ENCODE measurements at places on chromosomes 11 and 22.
A peak's percentile ranks its signal among the peaks of the same experiment; 100 is the strongest.

DNA sequence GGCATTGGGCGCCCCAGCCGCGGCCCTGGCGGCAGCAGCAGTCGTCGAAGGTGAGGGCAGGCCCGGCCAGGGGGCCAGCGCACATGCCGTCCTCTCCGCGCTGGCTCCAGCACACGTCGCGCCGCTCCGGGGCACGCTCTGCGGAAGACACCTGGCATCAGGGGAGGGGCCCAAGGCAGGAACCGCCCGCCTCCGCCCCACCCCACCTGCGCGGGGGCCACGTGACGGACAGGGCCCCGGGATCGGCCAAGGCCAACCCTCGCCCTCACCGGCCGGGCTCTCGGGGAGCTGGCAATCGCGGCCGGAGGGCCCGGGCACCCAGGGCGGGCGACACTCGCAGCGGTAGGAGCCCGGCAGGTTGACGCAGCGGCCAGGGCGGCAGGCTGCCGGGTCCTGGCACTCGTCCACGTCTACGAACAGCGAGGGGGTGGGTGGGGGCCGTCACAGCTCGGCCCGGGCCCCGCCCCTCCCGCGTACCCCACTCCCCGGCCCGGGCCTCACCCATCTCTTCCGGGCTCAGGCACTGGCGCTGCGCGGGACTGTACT lies 14.9 kb downstream of the SCYL1 start:
- DNase-seq, result no peak

GRCh38 chr11:6636480-6636879 lies 17.3 kb upstream of the TPP1 start:
- DNase-seq, result no peak

- DNase-seq, result peak; percentile 73
These were observed 35.8 kb upstream of the MYRF start for GRCh38 chr11:61716478-61717285.

- no peak for DNase-seq
These were observed 74.0 kb upstream of the RAB1B start for GRCh38 chr11:66194391-66194790.

DNA sequence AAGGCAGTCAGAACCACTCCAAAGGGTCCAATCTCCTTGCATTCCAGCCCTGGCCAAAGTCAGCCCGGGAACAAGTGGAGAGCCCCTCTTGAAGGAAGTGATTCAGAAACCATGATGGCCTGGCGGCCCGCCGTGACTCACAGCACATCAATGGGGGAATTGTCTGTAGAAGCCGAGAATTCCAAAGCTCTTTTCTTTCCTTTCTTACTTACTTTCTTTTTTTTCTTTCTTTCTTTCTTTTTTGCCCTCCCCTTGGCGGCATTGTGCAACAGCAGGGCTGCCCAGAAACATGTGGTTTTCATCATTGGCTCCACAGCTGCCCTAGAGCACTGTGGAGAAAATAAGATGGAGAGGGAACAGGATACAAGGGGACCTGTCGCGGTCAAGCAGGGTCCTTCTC lies 140.2 kb upstream of the TIMP3 start:
- peak; percentile 40 for DNase-seq

GRCh38 chr11:128399251-128400121 lies 187.9 kb downstream of the ETS1 start:
- peak; percentile 79 for DNase-seq

- no peak for DNase-seq
These were observed 417.8 kb downstream of the MIAT start for GRCh38 chr22:27075028-27075678.

DNA sequence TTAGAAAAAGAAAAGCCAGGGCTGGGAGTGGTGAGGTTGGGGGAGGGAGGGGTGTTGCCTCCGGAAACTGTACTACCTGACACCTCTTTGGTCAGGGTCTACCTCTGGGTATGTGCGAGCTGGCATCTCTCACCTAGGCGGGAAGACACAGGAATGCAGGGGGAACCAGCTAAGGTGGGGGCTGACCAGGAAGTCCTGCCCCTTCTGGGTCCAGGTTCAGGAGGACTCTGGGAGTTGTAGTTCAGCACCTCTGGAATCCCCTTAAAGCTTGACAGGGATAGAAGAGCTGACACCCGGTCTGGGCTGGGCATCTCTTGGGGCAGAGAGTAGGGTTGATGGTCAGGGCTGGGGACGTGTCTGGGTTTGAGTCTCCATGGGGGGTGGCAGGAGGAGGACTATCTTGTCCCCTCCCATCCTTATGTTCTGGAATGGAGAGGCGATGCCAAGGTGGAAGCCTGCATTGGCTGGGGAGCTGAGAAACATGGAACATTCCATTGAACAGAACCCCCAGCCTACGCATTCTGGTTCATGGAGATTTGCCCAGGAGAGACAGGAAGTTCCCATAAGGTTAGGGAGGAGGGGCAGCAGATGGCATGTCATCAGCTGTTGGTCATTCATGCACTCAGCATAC lies 2.1 kb upstream of the KIAA1671 start:
- no peak for DNase-seq

DNA sequence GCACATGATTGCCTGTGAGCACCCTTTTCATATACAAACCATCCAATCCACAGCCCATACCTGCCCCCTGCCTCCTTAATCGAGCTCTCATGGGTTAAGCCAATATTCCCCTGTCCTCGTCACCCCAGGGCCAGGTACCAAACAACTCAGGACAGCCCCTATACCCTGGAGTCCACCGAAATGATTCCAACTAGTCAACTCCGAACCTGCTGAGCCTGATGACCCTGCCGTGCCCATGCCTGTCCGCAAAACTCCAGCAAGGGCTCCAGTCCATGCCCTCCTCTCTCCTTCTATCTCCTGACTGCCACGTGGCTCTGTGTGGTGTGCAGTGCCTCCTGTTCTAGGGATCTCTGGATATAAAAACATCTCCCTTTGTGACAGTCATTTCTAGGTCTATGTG lies 35.5 kb upstream of the SYT13 start:
- DNase-seq, result no peak

- no peak for DNase-seq
These were observed 588.2 kb downstream of the BRD1 start for GRCh38 chr22:49239264-49240015.

- DNase-seq, result no peak
These were observed 31.1 kb upstream of the PRSS23 start for GRCh38 chr11:86769219-86769618.

DNA sequence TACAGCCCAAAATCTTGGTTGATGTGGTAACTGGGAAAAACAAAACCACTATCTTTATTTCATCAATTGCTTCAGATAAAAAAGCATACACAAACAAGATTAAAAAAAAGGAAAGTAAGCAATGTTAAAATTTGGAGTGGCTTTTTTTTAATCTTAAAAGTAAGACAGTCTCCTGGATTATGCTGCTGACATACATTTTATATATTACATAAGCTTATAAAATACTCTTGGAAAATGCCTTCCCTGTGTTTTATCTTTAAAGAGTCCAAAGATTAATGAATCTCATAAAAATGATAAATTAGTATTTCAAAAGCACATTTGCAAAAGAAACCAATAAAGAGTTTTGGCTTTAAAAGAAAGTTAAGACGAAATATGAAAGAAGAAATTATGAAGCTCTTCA lies 132.7 kb downstream of the DLG2 start:
- DNase-seq, result no peak

DNA sequence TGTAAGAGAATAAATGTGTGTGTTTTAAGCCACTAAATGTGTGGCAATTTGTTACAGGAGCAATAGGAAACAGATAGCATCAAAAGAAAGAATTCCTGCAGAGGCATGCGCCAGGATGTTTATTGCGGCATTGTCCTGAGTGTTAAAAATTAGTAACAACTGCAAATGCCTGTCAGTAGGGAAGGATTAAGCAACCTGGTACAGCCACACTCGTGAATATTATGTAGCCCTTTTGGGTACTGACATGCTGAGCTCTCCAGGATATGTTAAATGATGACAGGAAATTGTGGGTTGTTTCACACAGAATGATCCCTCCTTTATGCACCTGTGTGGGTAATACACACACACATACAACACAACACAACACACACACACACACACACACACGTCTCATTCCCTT lies 69.7 kb upstream of the MYOD1 start:
- no peak for DNase-seq

DNA sequence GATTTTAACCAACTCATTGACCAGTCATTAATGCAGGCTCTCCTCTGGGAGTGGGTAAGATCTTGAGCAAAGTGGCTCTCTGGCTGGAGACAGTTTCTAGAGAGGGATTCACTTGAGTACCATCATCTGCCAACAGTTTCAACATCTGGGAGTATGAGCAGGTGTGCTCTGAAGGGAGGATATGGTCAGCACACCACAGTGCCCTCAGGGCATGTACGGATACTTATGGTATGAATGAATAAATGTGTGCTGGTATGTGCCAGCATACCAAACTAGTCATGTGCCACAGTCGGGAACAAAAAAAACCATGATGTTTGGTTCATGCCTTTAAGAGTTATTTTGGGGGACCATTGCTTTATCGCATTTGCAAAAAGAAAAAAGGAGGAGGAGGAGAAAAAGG lies 1197.5 kb upstream of the TENM4 start:
- no peak for DNase-seq

GRCh38 chr22:36966851-36967540 lies 52.3 kb downstream of the TST start:
- peak; percentile 95 for DNase-seq

- peak; percentile 71 for DNase-seq
These were observed 22.9 kb downstream of the POLD3 start for GRCh38 chr11:74615311-74615710.

- peak; percentile 59 for DNase-seq
These were observed 2.4 kb upstream of the IFITM2 start for GRCh38 chr11:304915-305843.

DNA sequence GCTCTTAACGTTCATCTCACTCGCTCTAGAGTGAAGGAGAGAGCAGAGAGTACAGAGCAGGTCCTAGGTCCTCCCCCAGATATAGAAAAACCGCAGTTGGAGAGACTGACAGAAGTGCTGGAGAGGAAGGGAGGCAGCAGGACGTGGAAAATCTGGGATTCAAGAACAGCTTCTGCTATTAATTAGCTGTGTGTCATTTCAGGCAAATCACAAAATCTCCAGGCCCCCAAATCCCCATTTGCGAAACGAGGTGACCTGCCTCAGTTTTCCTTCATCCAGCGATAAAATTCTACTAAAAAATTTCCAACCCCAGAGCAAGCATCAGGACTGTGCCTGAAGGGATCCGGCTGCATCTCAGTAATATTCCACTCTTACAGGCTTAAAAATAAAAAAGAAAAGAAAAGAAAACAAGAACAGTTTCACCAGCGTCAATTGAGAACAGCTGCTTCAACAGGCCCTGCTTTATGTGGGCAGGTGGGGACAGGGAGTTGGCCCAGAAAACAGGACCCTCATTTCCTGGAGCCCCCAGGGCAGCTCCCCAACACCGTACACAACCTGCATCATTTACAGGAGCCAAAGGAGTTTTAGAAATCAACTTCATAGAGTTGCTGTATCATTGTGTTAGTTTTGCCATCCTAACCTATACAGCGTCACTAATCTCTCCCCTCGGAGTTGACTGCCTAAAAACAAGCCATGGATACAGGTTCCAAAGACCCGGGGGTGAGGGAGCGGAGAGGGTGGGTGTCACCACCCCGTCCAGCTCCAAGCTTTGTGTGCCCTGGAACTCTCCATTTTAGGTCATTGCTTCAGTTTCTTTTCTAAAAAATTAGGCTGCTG lies 2.3 kb upstream of the MALAT1 start:
- peak; percentile 19 for DNase-seq

- DNase-seq, result no peak
These were observed 43.6 kb downstream of the SYN3 start for GRCh38 chr22:33014621-33015020.

- no peak for DNase-seq
These were observed 649 bp downstream of the TMEM25 start for GRCh38 chr11:118531597-118532084.

GRCh38 chr22:27591060-27591459 lies 210.5 kb downstream of the MN1 start:
- no peak for DNase-seq

DNA sequence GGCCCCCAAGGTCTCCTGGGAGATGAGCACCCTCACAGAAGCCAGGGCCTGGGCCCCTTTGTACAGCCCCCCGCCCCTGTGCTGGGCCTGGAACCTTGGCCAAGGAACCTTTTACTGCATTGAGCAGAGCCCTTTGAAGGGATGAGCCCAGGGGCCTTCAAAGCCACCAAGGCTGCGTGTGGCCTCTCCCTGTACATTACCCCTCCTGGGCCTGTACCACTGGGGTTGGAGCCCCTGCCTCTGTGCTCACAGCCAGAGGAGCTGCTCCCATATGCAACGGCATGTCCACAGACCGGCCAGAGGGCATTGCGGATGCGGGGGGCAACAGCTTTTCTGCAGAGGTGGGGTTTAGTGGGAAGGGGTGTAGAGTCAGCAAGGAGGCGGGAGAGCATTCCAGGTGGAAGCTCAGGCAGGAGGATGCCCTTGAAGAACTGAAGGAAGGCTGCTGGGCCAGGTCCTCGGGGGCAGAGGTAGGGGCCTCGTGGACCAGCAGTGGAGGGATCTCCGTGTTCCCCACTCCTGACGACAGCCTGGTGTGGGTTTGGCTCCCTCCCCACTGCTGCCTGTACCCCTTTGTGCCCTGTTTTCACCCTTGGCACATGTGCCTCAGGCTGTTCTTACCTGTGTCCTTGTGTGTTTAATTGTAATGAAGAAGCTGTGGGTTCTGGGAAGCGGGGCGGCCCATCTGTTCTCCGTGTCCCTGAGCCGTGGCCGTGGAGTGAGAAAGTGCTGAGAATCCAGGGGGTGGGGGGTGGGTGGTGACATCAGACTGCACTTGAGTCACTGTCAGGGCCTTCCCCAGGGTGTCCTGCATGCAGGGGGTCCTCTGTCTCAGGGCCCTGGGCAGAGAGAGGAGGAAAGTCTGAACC lies 46.9 kb downstream of the ARHGAP8 start:
- DNase-seq, result no peak

DNA sequence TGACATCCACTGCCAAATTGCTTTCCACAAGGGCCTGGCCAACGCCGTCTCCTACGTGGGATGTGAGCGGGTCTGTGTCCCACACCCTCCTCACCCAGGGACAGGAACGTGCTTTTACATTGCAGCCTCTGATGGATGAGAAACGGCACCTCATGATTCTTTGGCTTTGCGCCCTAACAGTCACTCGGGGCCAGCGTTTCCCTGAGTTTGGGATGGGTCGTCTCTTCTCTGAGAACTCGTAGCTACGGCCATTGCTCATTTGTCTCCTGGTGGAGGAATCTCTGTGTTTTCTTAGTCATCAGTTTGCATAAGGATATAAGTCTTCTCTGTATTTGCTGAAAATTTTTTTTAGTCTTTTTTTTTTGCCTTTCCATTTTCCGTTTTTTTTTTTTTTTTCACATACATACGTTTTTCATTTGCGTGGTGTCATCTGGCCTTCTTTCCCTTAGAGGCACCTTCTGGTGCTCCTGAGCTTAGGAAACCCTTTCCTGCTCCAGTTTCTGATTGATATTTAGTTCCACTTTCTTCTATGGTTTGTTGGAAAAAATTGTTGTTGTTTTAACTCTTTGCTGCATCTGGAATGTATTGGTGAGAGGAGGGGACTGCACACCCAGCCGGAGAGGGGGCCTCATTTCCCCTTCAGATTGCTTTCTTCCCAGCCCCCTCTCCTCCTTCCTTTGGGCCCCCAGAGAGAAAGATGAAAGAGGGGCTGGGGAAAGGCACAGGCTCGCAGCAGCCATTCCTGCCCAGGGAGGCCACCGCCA lies 12.0 kb downstream of the TNNT3 start:
- DNase-seq, result peak; percentile 22

All from suppressor macrophage treated with lipopolysaccharide for 4 hours (primary cell).